NCI-H2081 (cell line): ENCODE measurements at places on chromosomes 4 and X.

DNA sequence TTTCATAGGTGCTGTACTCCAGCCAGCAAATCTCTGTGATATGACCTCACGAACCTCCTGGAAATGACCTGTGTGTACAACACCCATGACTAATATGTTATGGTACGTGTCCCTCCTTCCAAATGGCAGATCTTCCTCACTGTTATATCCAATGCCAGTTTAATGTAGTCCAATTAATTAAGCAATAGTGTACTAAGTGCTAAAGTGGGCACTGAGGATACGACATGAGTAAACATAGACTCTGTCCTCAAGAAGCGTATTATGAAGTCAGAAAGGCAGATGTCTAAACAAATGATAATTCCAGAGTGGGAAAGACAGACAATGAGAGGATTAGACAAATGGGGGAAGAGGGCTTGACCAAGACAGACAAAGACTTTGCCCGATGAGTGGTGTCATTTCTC lies 33.9 kb downstream of the GPRIN3 start:
- no peak for DNase-seq

- DNase-seq = peak; percentile 57
These were observed 121.0 kb upstream of the TEX13D start for GRCh38 chrX:124211312-124211942.

DNA sequence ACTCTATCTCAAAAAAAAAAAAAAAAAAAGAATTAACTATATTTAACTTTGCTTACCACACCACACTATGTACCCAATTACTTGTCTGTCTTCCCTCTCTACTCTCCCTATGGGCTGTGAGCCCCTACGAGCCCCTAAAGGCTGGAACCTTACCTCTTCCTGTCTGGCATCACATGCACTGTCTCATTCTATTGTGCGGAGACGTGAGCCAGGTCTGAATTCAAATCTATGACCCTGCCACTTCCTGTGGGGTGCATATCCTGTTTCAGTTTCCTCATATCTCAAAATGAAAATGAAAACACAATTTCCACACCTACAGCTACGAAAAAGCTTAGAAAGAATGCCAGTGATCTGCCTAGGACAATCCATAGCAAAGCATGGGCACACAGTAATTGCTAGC lies 42.9 kb upstream of the HS3ST1 start:
- no peak for DNase-seq

DNA sequence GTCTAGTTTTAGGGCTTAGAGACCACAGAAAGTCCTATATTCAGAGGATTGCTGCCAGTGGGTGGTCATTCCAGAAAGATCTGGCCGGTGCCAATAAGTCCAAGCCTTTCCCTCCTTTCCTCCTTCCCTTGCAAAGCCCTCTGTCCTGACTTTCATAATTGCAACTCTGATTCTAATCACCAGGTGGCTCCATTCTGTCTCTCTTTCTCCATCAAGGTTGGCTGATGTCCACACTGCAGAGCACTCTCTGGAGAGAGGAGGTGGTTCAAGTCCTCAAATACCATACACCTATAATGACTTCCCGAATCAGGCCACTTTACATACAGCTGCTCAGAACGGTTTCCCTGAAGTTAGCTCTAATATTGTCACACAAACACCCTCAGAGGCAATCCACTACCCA lies 22.4 kb upstream of the ARMCX4 start:
- DNase-seq = peak; percentile 55

DNA sequence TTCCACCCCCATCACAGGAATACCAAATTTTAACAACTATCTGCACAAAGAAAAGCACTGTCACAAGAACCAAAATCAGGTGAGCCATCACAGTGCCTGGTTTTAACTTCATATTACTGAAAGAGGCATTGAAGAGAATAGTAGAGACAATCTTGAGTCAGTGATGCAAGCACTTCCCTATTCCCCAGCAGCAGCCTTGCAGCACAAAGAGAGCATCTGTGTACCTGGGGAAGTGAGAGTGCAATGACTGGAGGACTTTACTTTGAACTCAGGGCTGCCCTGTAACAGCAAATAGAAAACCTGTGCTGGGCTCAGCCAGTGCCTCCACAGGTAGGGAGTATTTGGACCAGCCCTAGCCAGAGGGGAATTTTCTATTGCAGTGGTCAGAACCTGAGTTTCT lies 361.8 kb downstream of the TEX13C start:
- no peak for DNase-seq

DNA sequence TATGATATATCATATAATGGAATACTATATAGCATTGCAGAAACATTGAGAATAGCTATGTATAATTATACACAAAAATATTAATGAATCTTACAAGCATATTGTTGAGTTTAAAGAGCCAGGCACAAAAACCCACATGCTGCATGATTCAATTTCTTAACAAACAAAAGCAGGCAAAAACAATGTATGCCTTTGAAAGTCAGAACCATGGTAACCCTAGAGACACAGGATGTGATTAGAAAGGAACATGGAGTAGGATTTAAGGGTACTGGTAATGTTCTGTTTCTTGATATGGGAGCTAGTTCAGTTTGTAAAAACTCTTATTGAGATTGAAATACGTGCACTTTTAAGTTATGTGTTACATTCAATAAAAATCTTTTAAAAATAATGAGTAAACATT lies 21.5 kb downstream of the CXCL8 start:
- no peak for DNase-seq

GRCh38 chrX:9515973-9516538 lies 51.2 kb downstream of the TBL1X start:
- no peak for DNase-seq
